ENCODE measurements at places on chromosomes 12 and 14. TPM values are rescaled to one million over a fixed set of nuclear protein-coding genes. Genes with fewer than 3 reads are reported as not detected.

TOMM20L gene
- total RNA-seq, result not detected

RNASE12 gene
- total RNA-seq, result not detected

PRH2 gene
- not detected for total RNA-seq

LRRC43 gene
- total RNA-seq, result 0.24 TPM

C1R gene
- 8.8 TPM for total RNA-seq

CLEC1B gene
- total RNA-seq, result not detected

CIT gene
- total RNA-seq, result 98.5 TPM

DYNLL1 gene
- total RNA-seq, result 284 TPM

HOXC12 gene
- not detected for total RNA-seq

MYO1H gene
- total RNA-seq, result not detected

IL26 gene
- not detected for total RNA-seq

KIF26A gene
- 40.2 TPM for total RNA-seq

DNAI7 gene
- 1.1 TPM for total RNA-seq

GPR68 gene
- 0.84 TPM for total RNA-seq

Data from neural progenitor cell (in vitro differentiated cells).